ENCODE measurements at places on chromosomes 2 and 18. TPM values are rescaled to one million over a fixed set of nuclear protein-coding genes. Genes with fewer than 3 reads are reported as not detected.

DNA sequence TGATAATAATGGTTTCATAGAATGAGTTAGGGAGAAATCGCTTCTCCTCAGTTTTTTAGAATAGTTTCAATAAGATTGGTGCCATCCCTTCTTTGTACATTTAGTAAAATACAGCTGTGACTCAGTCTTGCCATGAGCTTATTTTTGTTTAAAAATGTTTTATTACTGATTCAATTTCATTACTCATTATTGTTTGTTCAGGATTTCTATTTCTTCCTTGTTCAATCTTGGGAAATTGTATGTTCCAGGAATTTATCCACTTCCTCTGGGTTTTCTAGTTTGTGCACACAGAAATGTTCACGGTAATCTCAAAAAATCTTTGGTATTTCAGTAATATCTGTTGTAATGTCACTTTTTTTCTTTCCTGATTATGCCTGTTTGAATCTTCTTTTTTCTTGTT, 371.5 kb upstream of the SETBP1 start:
- H3K4me3 ChIP-seq: no peak overlapping the region
- no peaks in the 10 kb centered on the region for H3K27me3 ChIP-seq
- no peak overlapping the region for H3K27ac ChIP-seq
- H3K36me3 ChIP-seq: no peaks in the 10 kb centered on the region
- H3K4me1 ChIP-seq: no peaks in the 10 kb centered on the region

GRCh38 chr2:76730021-76730420, 792.2 kb downstream of the LRRTM4 start:
- H3K27ac ChIP-seq: no peak overlapping the region
- H3K4me3 ChIP-seq: no peak overlapping the region
- no peak for DNase-seq
- H3K4me1 ChIP-seq: no peaks in the 10 kb centered on the region
- H3K36me3 ChIP-seq: no peaks in the 10 kb centered on the region

GRCh38 chr2:113863144-113863543, 26.7 kb upstream of the ACTR3 start:
- no peak overlapping the region for H3K4me3 ChIP-seq
- H3K27me3 ChIP-seq: no peaks in the 10 kb centered on the region
- no peaks in the 10 kb centered on the region for H3K4me1 ChIP-seq
- no peaks in the 10 kb centered on the region for H3K36me3 ChIP-seq
- DNase-seq: no peak

- no peaks in the 10 kb centered on the region for H3K27me3 ChIP-seq
- H3K4me3 ChIP-seq: no peak overlapping the region
- DNase-seq: no peak
- H3K36me3 ChIP-seq: no peaks in the 10 kb centered on the region
- H3K27ac ChIP-seq: no peak overlapping the region
- H3K4me1 ChIP-seq: no peaks in the 10 kb centered on the region
These were observed 326.6 kb upstream of the COL3A1 start for GRCh38 chr2:188647430-188648070.

GALR1 gene
- not detected for total RNA-seq

GRCh38 chr2:200467806-200468681, 41.8 kb downstream of the KCTD18 start:
- H3K36me3 ChIP-seq: no peaks in the 10 kb centered on the region
- peak overlapping the region; percentile 82 for H3K4me3 ChIP-seq
- H3K27ac ChIP-seq: peak overlapping the region; percentile 79
- H3K27me3 ChIP-seq: no peaks in the 10 kb centered on the region
- H3K4me1 ChIP-seq: peaks cover 46% of the 10 kb centered on the region

- no peaks in the 10 kb centered on the region for H3K36me3 ChIP-seq
- no peaks in the 10 kb centered on the region for H3K4me1 ChIP-seq
- DNase-seq: no peak
- H3K27me3 ChIP-seq: no peaks in the 10 kb centered on the region
- H3K4me3 ChIP-seq: no peak overlapping the region
These were observed 248.7 kb upstream of the TNP1 start for GRCh38 chr2:217108575-217109027.

DNA sequence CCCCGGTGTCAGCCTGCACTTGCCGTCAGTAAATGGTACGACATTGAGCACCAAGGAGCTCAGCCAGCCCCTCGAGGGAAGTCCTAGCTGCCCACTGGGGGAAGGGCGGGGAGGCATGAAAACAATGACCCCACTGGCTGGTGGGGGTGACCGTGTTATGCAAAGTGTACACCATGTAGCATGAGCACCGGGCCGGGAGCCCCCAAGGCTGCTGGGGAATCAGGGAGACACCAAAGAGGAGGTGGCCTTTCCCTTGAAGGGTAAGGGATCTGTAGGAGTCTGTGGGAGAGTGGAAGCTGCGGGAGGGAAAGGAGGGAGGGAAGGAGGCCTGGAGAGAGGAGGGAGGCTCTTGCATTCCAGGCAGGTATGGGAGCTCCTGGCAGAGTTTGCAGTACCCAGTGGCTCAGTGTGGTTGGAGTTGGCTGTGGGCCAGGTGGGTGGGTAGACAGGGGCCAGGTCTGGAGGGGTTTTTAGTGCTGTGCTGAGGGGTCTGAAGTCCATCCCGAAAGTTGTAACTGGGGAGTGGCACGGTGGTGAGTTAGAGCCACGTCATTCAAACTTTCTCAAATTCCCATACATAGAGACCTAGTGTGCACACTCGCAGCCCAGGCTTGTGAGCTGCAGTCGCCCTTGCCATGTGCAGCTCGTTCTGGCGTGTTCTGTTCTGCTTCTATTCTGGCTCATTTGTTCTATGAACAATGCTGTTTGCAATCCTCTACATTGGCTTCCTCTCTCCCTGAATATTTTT, 22.4 kb downstream of the RRM2 start:
- H3K4me3 ChIP-seq: no peak overlapping the region
- DNase-seq: no peak
- H3K36me3 ChIP-seq: no peaks in the 10 kb centered on the region
- H3K4me1 ChIP-seq: peaks cover 11% of the 10 kb centered on the region

GKN1 gene
- not detected for total RNA-seq

DNA sequence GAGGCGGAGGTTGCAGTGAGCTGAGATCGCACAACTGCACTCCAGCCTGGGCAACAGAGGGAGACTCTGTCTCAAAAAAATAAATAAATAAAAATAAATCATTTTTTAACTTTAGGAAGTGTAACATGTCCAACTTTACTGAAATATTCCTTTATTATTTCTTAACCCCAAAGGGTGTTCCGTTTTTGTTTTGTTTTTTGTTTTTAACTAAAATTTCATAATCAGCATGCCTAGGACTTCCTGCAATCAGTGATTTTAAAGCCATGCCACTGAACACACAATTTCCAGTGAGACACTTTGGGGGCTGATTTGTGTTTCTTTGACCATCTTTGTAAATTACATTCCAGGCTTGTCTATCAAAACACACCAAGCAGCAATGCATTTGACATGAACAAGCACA, 7.1 kb downstream of the CATIP start:
- peaks cover 10% of the 10 kb centered on the region for H3K4me1 ChIP-seq
- DNase-seq: no peak
- H3K27ac ChIP-seq: no peak overlapping the region

GRCh38 chr2:22247466-22247865, 1123.7 kb downstream of the TDRD15 start:
- no peak overlapping the region for H3K4me3 ChIP-seq

DNA sequence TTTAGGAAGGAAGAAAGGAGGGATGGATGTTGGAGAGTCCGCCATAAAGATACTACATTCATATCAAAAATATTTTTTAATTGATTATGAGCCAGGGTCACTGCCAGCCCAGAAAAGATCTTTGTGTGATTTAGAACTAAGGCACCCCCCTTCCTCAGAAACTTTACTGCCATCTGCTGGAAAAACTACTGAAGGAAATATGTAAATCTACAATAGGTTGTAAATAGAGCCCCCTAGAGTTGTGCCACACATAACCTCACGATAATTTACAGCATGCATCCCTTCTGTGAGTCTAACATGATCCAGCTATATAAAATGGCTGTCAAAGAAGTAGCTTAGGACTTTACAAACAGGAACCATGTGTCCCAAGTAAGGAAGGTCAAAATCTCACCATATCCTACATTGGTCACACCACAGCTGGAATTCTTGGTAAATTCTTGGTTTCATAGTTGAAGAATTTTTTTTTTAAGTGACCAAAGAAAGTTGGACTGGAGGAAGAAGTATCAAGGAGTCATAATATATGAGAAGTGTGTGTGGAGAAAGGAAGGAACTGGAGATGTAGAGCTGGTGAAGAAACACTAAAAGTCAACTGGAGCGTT, 152.5 kb downstream of the CYP26B1 start:
- H3K27ac ChIP-seq: no peak overlapping the region
- H3K4me3 ChIP-seq: no peak overlapping the region
- DNase-seq: no peak
- H3K4me1 ChIP-seq: no peaks in the 10 kb centered on the region
- H3K27me3 ChIP-seq: no peaks in the 10 kb centered on the region

DNA sequence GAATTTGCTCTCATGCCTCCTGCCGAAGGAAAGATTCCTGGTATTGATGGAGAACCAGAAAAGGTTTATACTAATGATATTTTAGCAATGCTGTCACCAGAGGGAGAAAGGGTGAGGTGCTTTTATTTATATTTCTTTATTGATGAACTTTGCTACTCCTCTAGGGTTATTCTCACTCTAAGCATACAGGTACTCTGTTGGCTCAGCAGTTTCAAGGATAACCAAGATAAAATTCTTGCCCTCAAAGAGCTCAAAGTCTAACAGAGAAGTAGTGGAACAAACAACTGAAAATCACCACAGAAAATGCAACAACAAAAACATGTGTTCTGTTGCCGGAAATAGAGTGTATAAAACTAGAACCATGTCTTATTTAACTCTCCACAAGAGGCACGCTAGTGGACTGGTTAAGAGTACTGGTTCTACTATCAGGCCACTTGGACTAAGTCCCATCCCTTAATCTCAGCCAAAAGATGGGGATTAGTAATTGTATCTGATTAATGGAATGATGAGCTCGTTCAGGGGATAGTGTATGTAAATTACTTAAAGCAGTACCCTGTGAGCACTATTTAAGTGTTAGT, 103.6 kb downstream of the DNAH6 start:
- H3K27ac ChIP-seq: no peak overlapping the region
- peaks cover 4% of the 10 kb centered on the region for H3K27me3 ChIP-seq
- no peak for DNase-seq
- no peaks in the 10 kb centered on the region for H3K4me1 ChIP-seq
